ENCODE measurements at places on chromosomes 16 and 17. TPM values are rescaled to one million over a fixed set of nuclear protein-coding genes. Genes with fewer than 3 reads are reported as not detected.

The KRT33B gene
- 7.7 TPM for total RNA-seq

The CALB2 gene
- total RNA-seq: 9.3 TPM

The CHD9NB gene
- 3.6 TPM for total RNA-seq

The CD300LB gene
- total RNA-seq: 0.59 TPM

The CPD gene
- 64.2 TPM for total RNA-seq

GRCh38 chr16:27432558-27432957 is 30.6 kb downstream of the IL21R start:
- DNase-seq: no peak

DNA sequence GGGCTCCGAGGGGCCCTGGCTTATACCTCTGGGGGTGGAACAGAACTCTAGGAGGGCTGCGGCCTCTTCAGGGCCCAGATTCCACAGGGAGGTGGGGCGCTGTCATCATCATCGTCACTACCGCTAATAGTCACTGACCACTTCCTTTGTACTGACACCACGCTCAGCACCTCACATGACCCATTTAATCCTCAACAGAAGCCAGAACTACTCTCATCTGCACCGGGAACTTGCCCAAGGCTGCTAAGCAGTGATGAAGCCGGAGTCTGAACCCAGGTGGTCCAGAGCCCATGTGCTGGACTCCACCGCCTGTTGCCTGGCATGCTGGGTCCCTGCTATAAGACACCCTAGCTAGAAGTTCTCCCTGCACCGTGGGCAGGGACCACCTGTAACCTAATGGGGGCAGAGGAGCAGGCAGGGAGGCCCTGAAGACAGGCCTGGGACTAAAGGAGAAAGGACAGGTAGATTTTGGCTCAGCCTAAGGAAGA is 12.0 kb downstream of the UNC13D start:
- DNase-seq: no peak

DNA sequence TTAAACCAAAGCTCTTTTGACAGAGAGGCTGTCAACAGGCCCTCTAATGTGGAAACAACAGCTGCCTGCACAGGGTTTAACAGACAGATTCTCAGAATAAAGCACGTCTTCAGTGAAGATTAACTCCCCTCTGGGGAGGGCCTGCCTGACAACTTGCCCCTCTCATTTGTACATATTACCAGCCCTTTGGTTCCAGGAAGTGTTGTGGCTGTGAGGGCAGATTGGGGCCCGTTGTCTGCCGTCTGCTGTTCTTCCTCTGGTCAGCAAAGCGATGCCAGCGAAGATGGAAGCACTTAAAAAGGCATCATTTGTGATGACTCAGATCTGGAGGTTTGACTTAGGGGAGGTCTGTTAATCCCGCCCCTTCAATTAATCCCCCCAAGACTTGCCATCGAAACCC is 177.0 kb upstream of the IRX6 start:
- DNase-seq: peak; percentile 86

DNA sequence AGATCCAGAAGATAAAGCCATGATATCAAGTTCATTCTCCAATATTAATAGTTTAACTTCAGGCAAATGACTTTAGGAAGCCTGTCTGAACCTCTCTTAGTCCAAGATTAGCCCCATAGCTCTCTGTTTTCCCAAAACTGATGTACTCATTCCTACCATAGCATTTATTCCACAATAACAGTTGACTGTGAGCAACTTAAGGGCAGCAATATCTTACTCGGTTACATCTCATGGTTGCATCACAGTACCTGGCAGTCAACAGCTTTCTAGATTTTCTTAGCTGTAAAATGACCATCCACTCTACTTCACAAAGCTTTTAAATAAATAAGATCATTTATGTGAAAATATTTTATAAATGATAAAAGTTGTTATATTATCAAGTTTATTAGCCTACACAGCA is 58.2 kb upstream of the STAC2 start:
- DNase-seq: no peak

DNA sequence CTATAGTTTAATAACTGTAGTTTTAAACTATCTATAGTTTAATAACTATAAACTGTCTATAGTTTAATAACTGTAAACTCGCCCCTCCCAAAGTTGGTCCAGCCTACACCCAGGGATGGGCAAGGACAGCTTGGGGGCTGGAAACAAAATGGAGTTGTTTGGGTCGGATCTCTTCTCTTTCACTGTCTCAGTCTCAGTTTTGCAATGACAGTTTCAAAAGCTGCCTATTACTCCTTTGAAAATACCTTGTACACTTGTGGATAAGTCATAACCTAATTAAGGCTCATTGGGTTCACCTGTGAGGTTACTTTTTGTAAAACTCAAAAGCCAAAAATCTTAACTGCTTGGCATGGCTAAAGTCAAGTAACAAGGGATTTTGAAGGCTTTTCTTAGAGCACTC is 31.4 kb downstream of the C16orf54 start:
- DNase-seq: no peak

DNA sequence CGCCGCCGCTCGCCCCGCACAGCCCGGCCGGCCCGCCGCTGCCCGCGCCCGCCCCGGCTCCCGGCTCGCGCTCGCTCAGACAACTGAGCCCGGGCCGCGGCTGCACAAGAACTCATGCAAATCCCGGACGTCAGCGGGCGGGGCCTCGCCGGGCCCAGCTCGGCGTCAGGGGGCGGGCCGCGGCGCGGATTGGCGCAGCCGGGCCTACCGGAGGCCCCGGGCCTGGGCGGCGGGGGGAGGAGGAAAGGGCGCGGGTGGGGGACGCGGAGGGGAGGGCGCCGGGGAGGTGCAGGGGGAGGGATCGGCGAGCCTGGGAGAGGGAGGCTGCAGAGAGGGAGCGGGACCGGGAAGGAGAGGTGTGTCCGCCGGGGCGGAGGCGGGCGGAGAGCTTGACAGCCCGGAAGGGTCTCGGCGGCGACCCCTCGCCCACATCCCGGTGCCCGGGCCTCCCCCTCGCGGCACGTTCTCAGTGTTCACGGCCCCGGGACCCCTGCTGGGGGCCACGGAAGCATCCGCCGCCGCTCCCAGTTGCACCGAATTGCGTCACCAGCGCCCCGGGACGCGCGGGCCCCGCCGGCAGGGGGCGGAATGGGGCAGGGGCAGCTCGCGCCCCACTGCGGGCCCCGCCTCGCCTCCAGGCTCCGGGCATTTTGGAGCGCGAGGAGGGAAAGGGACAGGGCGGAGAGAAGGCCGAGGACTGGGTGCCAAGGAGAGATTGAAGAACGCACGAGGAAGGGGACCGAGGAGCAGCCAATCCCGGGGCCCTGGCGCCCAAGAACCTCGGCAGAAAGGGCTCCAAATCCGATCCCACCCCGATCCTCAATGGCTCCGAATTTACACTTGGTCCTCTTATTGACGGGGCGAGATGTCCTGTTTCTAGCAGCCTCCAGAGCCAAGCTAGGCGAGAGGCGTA is at the start of gene CBX4:
Gene CBX4, minus strand, starts transcription at position 85 of the 913 bp plus-strand sequence. CDS start 189 bp downstream, outside the sequence.
- DNase-seq: peak; percentile 88

DNA sequence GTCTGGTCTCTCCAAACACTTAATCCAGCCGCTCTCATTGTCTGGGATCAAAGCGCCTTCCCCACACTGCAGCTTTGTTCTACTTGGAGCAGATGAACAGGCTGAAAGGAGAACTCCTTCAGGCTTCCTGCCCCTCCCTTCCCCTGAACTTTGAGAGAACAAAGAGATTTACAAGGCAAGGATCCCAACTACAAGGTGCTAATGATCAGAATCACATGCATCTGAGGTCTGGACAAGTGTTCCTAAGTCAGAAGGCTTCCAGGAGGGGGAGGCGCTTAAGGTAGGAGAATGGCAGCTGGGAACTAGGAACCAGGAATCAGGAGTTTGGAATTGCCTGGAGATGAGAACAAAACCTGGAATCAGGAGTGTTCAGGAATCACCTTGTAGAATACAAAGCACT is 606.3 kb upstream of the CDH11 start:
- DNase-seq: peak; percentile 37

DNA sequence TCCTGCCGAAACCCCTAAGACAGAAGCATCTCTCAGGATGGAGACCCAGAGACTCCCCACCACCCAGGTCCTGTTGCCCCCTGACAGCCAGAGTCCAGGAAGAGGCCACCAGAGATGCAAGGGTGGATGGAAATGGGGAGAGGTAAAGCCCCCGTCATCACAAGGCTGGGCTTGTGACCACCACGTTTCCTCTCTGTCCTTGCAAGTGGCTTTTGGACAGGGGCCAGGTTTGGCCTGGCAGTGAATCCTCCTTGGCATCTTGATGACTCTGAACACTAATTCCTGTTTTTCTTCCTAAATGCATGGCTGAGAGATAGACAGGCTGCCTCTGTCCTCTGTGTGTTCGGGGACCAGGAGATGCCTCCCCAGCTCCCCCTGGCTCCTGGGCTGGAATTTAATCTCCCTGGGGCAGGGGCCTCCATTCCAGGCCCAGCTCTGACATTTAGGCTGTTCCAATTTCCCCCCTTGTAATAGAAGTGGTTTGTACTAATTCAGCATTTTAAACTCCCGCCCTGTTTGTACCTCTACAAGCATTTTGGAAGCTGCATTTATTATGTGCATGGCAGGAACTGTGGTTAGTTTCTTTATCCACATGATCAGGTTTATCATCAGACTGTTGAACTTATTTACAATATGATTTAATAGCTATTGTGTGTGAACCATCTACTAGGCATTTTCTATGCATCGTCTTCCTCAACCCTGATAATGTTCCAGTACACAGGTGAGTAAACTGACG is 116.1 kb upstream of the IRX6 start:
- no peak for DNase-seq

DNA sequence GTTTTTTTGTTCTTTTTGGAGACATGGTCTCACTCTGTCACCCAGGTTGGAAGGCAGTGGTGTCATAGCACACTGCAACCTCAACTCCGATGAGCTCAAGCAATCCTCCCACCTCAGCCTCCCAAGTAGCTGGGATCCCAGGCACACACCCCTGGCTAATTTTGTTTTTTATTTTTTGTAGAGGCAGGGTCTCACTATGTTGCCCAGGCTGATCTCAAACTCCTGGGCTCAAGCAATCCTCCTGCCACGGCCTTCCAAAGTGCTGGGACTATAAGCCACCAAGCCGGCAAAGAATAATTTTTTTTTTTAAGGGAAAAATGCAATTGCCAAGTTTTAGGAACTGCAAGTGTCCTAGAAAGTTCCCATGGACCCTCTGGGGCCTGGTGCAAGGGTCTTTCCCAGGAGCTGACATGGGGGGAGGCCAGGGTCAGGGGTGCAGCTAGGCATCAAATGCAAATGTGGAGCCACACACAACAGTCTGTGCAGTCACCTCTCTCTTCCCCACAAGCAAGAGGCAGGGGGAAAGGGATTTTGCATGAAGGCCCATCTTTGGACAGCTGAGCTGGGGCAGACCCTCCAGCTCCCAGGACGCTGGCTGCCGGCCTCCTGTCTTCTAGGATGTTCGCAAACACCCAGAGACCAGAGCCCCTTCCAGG is 20.1 kb upstream of the BCAR1 start:
- no peak for DNase-seq

GRCh38 chr16:73713251-73713650 is 583.4 kb upstream of the PSMD7 start:
- no peak for DNase-seq

All from skin of body (tissue), 3 donors.